Neuronal stem cell (in vitro differentiated cells): ENCODE measurements at places on chromosomes 4 and X.

GRCh38 chrX:113726009-113726408, 857.9 kb upstream of the HTR2C start:
- DNase-seq = no peak

DNA sequence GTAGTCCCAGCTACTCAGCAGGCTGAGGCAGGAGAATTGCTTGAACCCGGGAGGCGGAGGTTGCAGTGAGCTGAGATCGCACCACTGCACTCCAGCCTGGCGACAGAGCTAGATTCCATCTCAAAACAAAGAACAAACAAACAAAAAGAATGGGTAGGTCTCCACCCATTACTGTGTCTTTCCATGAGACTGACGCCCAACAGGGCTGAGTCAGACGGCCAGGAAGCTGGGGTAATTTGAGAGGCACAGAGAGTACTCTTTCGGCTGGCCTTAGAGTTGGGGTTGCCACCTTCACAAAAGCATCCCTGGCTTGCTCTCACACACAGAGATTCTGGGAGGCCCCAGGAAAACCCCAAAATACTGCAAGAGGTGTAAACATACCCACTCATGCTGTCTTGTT, 72.0 kb upstream of the DHRSX start:
- no peak for DNase-seq

GRCh38 chr4:52510939-52511565, 148.0 kb downstream of the USP46 start:
- DNase-seq = no peak

- DNase-seq = no peak
Measured at GRCh38 chrX:96987228-96987627, 103.5 kb downstream of the RPA4 start.
